ENCODE measurements at places on chromosomes 3 and 15. TPM values are rescaled to one million over a fixed set of nuclear protein-coding genes. Genes with fewer than 3 reads are reported as not detected.

- no peak overlapping the region for H3K4me3 ChIP-seq
- H3K4me1 ChIP-seq: no peaks in the 10 kb centered on the region
- DNase-seq: no peak
- no peak overlapping the region for H3K27ac ChIP-seq
Measured at GRCh38 chr15:52094811-52095584, 17.6 kb downstream of the BCL2L10 start.

SLC28A2 gene
- total RNA-seq: not detected

STRIT1 gene
- total RNA-seq: not detected

HRG gene
- not detected for total RNA-seq
